Activated CD4-positive, alpha-beta T cell treated with anti-CD3 and anti-CD28 coated beads for 36 hours (primary cell): ENCODE measurements at places on chromosomes 4 and X. TPM values are rescaled to one million over a fixed set of nuclear protein-coding genes. Genes with fewer than 3 reads are reported as not detected.

GRCh38 chr4:45865781-45866180 is 258.1 kb downstream of the GABRG1 start:
- no peak overlapping the region for H3K27ac ChIP-seq
- no peak for DNase-seq
- no peaks in the 10 kb centered on the region for H3K4me1 ChIP-seq

DNA sequence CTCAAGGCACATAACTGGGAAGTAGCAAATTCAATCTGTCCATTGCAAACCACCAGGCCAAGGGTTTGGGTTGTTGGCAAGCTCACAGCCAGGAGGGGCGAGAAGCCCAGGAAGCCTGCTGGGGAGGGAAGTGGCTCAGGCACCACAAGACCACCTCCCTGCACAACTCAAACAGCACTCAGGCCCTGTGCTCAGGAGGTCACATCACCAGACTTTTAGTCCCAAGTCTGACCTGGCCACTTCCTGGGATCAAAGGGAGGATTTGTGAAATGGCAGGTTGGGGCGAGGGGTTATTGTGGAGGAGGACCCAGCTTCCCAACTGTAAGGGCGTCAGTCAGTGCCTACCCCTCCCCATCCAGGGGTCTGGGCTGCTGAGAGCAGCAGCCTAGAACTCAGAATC is 2.3 kb downstream of the ATP5ME start:
- H3K36me3 ChIP-seq, result peaks cover 21% of the 10 kb centered on the region
- no peak overlapping the region for H3K4me3 ChIP-seq

- H3K27ac ChIP-seq, result peak overlapping the region; percentile 59
- no peaks in the 10 kb centered on the region for H3K36me3 ChIP-seq
- H3K27me3 ChIP-seq, result peaks cover 2% of the 10 kb centered on the region
- no peak overlapping the region for H3K4me3 ChIP-seq
- DNase-seq, result peak; percentile 10
- H3K4me1 ChIP-seq, result peaks cover 17% of the 10 kb centered on the region
These were observed 2.2 kb upstream of the CLDN2 start for GRCh38 chrX:106917830-106918500.

DNA sequence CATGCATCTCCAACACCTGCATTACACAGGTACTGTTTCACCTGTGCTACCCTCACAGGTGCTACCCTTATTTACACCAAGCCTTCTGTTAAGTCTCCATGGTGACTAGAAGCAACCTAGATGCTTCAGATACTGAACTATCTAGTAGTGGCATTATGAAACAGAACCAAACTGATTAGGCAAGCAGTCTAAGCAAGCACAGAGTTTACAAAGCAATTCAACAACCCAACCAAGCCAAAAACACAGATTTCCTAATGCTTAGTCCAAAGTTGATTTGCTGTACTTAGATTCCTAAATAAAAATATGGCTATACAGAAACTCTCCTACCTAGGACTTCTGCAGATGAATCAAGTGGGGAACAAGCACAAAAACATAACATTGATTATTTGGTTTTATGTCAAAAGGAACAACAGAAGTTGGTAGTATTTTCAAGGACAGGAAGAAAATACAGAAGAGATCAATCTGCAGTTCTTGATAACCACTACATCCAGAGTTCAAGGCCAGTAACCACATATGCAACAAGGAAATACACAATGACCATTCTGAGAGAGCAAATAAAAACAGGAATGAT is 3.2 kb downstream of the TAPT1 start:
- DNase-seq, result no peak
- H3K27ac ChIP-seq, result peak overlapping the region; percentile 90
- H3K4me1 ChIP-seq, result peaks cover 61% of the 10 kb centered on the region
- H3K36me3 ChIP-seq, result peaks cover 31% of the 10 kb centered on the region
- H3K27me3 ChIP-seq, result no peaks in the 10 kb centered on the region
- peak overlapping the region; percentile 32 for H3K4me3 ChIP-seq

DNA sequence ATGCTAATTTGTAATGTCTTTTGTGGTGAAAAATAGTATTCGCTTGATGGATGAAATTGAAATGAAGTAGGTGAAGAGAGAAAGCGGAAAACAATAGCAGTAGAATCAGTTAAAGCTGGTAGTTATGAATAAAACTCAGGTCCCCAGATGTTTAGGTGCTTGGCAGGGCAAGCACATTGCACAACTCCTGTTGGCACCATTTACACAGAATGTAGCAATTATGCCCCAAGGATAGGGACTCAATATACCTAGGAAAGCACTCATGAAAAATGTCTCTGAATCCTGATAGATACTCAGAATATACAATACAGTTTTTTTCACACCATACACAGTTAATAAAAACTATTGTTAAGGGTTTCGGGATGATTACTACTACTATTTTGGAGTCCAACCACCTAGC is 26.5 kb upstream of the GRIA3 start:
- no peaks in the 10 kb centered on the region for H3K4me1 ChIP-seq
- no peaks in the 10 kb centered on the region for H3K27me3 ChIP-seq
- DNase-seq, result no peak
- H3K36me3 ChIP-seq, result no peaks in the 10 kb centered on the region
- no peak overlapping the region for H3K4me3 ChIP-seq

CXCL13 gene
- 5.1 TPM for total RNA-seq

- no peaks in the 10 kb centered on the region for H3K27me3 ChIP-seq
- H3K27ac ChIP-seq, result no peak overlapping the region
- H3K4me1 ChIP-seq, result peaks cover 24% of the 10 kb centered on the region
- H3K36me3 ChIP-seq, result peaks cover 24% of the 10 kb centered on the region
These were observed 52.4 kb downstream of the SEPTIN11 start for GRCh38 chr4:77001907-77002306.

DNA sequence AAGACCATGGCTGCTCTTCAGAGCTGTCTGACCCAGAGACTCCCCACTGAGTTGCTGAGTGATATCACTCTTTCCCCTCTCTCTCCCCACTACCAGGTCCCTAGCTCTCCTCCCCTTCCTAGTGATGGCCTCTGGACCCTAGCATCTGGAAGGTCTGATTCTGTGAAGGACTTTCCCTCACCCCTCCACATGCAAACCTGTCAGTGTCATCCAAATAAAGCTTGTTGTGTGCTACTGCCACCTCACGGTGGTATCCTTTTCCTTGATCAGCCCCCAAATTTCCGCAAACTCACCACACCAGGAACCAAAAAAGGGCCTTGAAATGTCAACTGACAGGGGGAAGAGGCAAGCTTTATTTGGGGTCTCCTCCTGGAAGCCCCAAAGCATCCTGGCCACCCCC is 500.2 kb downstream of the IDS start:
- no peak for DNase-seq
- no peaks in the 10 kb centered on the region for H3K27me3 ChIP-seq
- no peak overlapping the region for H3K4me3 ChIP-seq
- H3K27ac ChIP-seq, result no peak overlapping the region

SLC10A3 gene
- total RNA-seq, result 11.3 TPM

GRCh38 chr4:36027203-36027602 is 217.1 kb downstream of the ARAP2 start:
- no peak for DNase-seq
- no peak overlapping the region for H3K27ac ChIP-seq
- no peaks in the 10 kb centered on the region for H3K27me3 ChIP-seq
- H3K4me3 ChIP-seq, result no peak overlapping the region
- H3K36me3 ChIP-seq, result no peaks in the 10 kb centered on the region

DNA sequence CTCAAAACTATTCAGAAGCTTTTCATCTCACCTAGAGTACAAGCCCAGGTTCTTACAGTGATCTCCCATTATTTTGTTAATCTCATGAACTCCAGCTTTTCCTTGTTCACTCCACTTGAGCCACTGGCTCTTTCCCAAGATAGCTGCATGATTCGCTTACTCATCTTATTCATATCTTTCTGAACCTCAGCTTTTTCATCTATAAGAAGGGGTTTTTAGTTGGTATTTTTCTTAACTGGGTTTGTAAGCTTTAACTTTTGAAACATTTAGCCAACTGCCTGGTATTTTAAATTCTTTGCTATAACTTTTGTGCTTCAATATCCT is 24.0 kb downstream of the GIMD1 start:
- no peak for DNase-seq
- H3K4me1 ChIP-seq, result peaks cover 40% of the 10 kb centered on the region
- H3K36me3 ChIP-seq, result peaks cover 56% of the 10 kb centered on the region
- no peak overlapping the region for H3K4me3 ChIP-seq
- H3K27me3 ChIP-seq, result no peaks in the 10 kb centered on the region

RTL5 gene
- 0.14 TPM for total RNA-seq

RAP1GDS1 gene
- total RNA-seq, result 41.4 TPM

- peaks cover 19% of the 10 kb centered on the region for H3K36me3 ChIP-seq
- H3K4me3 ChIP-seq, result no peak overlapping the region
- no peak for DNase-seq
- no peaks in the 10 kb centered on the region for H3K27me3 ChIP-seq
These were observed 25.7 kb downstream of the SEL1L3 start for GRCh38 chr4:25837107-25837506.

DNA sequence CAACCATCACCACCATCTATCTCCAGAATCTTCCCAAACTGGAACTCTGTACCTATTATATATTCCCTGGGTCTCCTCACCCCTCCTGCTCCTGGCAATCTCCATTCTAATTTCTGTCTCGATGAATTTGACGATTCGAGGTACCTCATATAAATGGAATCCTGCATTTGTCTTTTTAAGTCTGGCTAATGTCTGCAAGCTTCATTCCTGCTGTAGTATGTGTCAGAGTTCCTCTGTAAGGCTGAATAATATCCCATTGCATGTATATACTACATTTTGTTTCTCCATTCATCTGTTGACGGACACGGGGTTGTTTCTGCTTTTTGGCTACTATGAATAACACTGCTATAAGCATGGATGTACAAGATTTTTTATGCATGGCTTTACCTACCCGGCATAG is 19.5 kb downstream of the PRKG2 start:
- H3K36me3 ChIP-seq, result no peaks in the 10 kb centered on the region
- peaks cover 6% of the 10 kb centered on the region for H3K27me3 ChIP-seq
- no peak overlapping the region for H3K4me3 ChIP-seq
- no peaks in the 10 kb centered on the region for H3K4me1 ChIP-seq

DNA sequence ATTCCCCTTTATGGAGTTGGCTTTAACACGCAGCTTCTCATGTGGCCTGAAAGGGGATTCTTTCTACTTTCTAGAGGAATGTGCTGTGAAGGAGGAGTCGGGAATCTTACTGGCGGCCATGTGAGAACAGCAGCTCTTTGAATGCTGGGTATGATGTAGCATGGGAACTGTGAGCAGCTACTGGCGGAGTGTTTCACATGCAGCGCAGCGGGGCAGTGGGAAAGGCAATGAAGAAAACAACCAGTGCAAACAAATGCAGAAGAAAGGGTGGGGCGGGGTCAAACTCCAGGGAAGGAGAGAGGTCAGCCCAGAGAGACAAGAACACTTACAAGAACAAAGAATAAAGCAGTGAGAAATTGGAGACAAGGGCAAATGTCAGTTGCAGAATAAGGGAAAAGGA is 363.8 kb upstream of the FTHL17 start:
- H3K27ac ChIP-seq, result no peak overlapping the region
- H3K4me3 ChIP-seq, result no peak overlapping the region
- DNase-seq, result no peak
- H3K36me3 ChIP-seq, result no peaks in the 10 kb centered on the region
- no peaks in the 10 kb centered on the region for H3K4me1 ChIP-seq

GRCh38 chr4:165048170-165048569 is 5.5 kb upstream of the TRIM75 start:
- no peak overlapping the region for H3K27ac ChIP-seq
- H3K4me1 ChIP-seq, result no peaks in the 10 kb centered on the region
- H3K36me3 ChIP-seq, result no peaks in the 10 kb centered on the region
- H3K4me3 ChIP-seq, result no peak overlapping the region
- DNase-seq, result no peak

SPANXN1 gene
- not detected for total RNA-seq

GRCh38 chr4:145602129-145602760 is 16.9 kb upstream of the MMAA start:
- no peak for DNase-seq
- no peaks in the 10 kb centered on the region for H3K4me1 ChIP-seq
- H3K36me3 ChIP-seq, result no peaks in the 10 kb centered on the region
- peaks cover 10% of the 10 kb centered on the region for H3K27me3 ChIP-seq
- H3K4me3 ChIP-seq, result no peak overlapping the region
- H3K27ac ChIP-seq, result no peak overlapping the region

EGFL6 gene
- 0.19 TPM for total RNA-seq

CXorf51B gene
- not detected for total RNA-seq

ARMCX1 gene
- total RNA-seq, result 2.6 TPM

H2BW2 gene
- total RNA-seq, result not detected

- peak; percentile 20 for DNase-seq
- H3K36me3 ChIP-seq, result peaks cover 30% of the 10 kb centered on the region
These were observed 13.6 kb downstream of the EXOC1 start for GRCh38 chr4:55866973-55867574.

DNA sequence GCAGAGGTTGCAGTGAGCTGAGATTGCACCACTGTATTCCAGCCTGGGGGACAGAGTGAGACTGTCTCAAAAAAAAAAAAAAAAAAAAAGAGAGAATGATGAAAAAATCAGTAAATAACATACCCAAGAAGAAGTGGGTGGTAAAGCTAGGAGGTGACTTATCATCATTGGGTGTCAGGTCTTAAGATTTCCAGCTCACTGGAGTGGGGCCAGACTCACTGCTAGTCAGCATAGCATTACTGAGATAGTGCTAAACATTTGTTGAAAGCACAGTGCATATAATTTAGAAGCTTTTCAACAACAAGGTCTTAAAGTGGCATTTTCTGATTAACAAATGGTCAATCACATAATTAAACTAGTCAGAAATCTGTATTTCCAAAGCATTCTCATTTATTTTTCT is 221.8 kb upstream of the GYPA start:
- H3K36me3 ChIP-seq, result no peaks in the 10 kb centered on the region
- H3K4me1 ChIP-seq, result peaks cover 2% of the 10 kb centered on the region
- no peak overlapping the region for H3K4me3 ChIP-seq
- H3K27me3 ChIP-seq, result peaks cover 9% of the 10 kb centered on the region
- DNase-seq, result no peak

DNA sequence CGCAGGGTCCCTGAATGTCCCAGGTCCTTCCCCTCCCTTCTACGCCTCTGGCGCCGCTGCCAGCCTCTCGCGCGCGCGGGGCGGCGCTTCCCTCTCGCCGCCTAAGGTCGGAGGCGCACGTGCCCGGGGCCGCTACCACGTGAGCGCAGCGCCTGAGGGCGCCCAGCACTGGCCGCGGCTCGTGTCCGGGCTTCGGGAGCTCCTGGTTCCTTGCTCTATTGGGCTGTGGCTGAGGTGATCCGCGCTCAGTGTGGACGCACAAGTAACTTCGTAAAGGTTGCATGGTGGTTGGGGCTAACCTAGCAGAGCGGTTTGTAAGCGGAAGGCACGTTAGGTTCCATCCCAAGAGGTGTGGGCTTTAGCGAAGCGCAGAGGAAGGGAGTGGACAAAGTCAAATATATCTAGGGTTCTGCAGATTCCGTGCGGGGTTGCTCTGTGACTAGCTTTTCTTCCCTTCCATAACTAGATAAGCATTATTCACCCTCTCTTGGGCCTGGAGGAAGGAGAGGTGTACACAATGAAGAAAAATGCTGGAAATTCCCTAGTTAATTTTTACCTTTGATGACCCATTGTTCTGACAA is 1.8 kb downstream of the TLL1 start:
- peaks cover 42% of the 10 kb centered on the region for H3K27me3 ChIP-seq
- H3K36me3 ChIP-seq, result no peaks in the 10 kb centered on the region
- no peak for DNase-seq
- peaks cover 13% of the 10 kb centered on the region for H3K4me1 ChIP-seq
